ENCODE measurements at places on chromosomes 13 and 19. TPM values are rescaled to one million over a fixed set of nuclear protein-coding genes. Genes with fewer than 3 reads are reported as not detected.
A peak's percentile ranks its signal among the peaks of the same experiment; 100 is the strongest.

GRCh38 chr19:55256562-55257460 is 2.0 kb downstream of the PPP6R1 start:
- no peak for DNase-seq

GRCh38 chr19:49374665-49375434 is 11.2 kb downstream of the DKKL1 start:
- no peak for DNase-seq

GRCh38 chr13:59671881-59672280 is 491.8 kb downstream of the DIAPH3 start:
- DNase-seq, result no peak

DNA sequence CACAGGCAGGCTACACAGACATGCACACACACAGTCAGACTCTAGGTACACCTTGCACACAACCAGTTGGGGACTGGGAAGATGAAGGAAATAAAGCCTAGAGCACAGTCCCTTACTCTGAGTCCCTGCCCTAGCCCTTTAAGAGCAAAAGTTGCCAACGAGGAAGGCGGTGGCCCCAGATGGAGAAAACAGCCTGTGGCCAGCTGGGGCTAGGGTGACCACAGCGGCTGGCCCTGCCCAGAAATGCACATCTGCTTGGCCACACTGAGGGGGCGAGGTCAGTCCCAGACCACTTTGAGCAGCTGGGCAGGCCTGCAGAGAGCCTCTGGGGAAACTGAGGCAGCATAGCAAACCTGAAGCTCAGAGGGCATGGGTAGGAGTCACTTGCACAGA is 52.3 kb downstream of the PTPRS start:
- no peak for DNase-seq

- no peak for DNase-seq
These were observed 33.2 kb upstream of the STARD13 start for GRCh38 chr13:33318744-33319143.

DNA sequence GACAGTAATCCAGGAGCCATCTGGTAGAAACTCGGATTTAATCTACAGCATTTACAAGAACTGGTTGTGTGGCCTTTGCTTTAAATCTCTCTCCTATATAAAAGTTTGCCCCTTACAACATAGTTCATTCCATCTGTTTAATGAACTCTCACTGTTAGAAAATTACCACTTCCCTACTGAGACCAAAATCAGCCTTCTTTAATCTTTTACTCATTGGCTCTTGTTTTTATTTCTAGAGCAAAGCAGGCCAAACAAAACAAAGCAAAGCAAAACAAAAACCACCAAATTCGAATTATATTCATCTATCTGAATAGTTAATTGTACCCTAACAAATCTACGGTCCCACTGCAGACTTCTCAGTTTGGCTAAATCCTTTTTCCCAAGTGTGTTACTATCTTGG is 127.0 kb downstream of the UGGT2 start:
- no peak for DNase-seq

DNA sequence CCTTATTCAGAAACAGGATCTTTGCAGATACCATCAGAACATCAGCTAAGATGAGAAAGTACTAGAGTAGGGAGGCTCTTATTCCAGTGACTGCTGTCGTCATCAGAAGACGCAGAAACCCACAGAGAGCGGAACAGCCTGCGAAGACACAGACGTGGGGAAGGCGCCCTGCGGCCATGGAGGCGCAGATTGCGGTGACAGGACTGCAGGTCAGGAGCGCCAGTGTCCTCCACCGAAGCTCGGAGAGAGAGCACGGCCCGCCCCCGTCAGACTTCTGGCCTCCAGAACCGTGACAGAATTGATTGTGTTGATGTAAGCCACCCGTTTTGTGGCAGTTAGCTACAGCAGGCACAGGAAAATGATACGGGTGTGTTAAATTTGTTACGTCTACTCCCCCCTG is 275.5 kb downstream of the EFNB2 start:
- DNase-seq, result no peak

- DNase-seq, result no peak
These were observed 125.0 kb upstream of the SOX1 start for GRCh38 chr13:111941845-111942447.

DNA sequence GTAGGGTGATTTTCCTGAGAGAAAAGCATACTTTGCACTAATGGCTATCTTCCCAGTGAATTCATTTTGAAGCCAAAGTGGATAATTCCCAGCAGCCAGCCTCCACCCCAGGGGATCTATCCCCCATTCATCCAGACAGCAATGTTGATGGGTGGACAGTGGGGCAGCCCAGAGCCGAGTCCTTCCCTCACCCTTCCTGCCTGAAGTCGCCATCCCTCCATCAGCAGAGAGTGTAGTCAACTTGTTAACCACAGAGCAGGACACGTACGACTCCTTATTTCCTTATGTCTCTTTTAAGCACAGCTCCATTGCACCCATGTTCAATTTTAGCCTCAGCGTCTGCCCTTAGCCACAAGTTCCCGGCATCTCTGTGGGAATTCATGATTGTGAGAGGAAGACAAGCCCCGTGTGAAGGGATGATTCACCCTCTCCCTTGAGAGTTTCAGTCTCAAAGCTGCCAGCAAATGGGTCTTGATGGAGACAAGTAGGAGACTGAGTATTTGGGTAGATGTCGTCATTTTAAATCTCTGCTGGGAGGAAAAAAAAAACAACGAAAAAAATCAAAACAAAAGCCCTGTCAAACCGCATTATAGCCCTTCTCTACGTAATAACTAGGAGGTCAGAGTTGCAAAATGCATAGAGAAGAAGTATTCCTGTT is 58.3 kb upstream of the MEDAG start:
- DNase-seq, result no peak

- peak; percentile 87 for DNase-seq
These were observed 4.8 kb downstream of the PNKP start for GRCh38 chr19:49862391-49863253.

DNA sequence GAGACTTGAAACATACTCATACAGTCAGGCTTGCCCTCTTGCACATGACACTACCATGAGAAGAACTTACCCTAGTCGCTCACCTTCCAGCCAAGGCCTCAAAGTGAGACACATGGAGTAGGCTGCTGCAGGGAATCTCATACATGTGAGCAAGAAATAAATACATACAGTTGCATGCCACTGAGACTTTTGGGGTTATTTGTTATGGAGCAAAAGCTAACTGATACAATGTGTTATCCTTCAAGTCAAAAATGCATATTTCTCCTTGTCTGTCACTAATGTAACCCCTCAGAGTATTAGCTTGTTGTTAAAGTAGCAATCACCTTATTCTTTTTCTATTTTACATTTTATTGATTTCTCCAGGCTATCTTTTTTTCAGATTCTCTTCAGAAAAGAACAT is 58.1 kb downstream of the FOXO1 start:
- DNase-seq, result no peak

DNA sequence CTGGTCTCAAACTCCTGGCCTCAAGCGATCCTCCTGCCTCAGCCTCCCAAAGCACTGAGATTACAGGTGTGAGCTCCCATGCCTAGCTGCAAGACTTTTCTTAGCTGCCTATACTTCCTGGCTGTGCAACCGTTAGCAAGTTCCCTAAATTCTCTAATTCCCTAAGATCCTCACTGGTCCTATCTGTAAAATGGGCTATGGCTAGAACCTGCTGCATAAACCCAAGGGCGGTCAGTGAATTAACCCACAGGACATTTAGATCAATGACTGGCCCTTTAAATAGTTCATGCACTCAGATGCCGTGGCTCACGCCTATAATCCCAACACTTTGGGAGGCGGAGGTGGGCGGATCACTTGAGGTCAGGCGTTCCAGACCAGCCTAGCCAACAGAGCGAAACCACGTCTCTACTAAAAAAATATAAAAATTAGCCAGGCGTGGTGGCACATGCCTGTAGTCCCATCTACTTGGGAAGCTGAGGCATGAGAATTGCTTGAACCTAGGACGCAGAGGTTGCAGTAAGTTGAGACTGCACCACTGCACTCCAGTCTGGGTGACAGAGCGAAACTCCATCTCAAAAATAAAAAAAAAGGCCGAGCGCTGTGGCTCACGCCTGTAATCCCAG is 4.1 kb upstream of the C19orf53 start:
- DNase-seq, result no peak

DNA sequence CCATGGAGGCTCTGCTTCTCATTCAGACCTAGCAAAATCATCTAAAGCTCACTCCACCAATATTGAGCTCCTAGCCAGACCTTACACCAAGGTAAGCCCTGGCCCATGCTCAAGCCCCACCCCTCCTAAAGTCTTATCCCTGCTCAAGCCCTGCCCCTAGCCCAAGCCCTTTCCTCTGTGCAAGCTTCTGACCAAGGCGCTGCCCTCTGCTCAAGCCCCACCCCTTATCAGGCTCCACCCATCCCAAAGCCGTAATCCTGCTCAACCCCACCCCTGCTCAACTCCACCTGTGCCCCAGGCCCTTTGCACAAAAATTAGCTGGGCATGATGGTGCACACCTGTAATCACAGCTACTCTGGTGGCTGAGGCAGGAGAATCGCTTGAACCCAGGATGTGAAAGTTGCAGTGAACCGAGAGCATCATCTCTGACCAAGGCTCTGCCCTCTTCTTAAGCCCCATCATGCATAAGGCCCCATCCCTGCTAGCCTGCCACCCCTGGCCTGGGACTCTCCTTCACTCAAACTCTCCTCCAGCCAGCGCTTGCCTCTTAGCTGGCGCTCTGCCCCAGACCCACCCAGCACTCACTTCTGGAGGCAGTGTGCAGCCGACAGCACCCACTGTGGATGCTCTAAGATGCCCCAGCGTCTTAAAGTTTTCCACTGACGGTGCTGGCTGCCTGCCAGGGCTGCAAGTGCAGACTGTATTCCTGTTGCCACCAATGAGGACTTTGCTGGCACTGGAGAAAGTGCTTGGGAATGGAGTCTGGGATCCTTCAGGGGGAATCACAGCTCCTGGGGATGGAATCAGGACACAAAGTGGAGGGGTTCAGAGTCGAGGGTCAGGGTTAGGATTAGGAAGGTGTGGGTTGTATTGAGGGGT is 16.5 kb downstream of the KLK4 start:
- no peak for DNase-seq

DNA sequence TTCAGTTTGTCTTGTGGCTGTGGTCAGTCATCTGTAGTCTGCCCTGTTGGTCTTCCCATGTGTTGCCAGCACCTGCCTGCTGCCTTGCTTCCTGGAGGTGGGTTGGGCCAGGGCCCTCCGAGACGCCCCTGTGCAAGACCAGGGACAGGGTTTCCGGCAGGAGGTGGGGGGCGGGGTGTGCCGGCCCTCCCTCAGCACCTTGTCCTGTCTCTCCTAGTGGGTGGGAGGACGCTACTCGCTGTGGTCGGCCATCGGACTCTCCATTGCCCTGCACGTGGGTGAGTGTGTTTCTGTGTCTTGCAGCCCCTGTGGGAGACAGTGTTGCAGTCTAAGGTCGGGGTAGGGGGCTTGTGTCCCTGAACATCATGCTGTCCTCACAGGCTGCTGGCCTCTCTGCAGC is 11.2 kb upstream of the PDCD2L start:
- no peak for DNase-seq

GRCh38 chr19:9940778-9941177 is 4.5 kb upstream of the OLFM2 start:
- no peak for DNase-seq

GRCh38 chr19:30686826-30687566 is 314.8 kb downstream of the ZNF536 start:
- DNase-seq, result peak; percentile 25

GRCh38 chr13:25232937-25233515 is 54.3 kb downstream of the MTMR6 start:
- DNase-seq, result peak; percentile 69

GRCh38 chr19:48625891-48626327 is 6.6 kb downstream of the SPHK2 start:
- DNase-seq, result no peak

GRCh38 chr13:79866436-79866835 is 385.5 kb downstream of the NDFIP2 start:
- DNase-seq, result no peak

DNA sequence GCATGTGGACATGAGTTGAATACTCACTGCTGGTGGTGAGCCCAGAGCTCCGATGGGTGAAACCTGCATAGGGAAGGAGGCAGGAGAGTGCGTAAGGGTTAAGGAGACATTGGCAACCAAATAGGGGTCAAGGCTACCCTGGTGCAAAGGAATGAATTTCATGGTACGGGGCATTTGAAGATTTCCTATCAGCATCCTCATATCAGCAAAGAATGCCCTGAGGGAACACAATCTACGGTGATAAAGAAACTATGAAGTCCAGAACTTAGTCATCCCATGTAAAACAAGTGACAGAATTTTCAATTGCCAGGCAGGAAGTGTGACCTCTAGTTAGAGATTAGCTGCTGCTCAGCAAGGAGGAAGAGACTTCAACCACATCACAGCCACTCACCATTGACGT is 64.9 kb downstream of the MBD3L1 start:
- DNase-seq, result no peak

DNA sequence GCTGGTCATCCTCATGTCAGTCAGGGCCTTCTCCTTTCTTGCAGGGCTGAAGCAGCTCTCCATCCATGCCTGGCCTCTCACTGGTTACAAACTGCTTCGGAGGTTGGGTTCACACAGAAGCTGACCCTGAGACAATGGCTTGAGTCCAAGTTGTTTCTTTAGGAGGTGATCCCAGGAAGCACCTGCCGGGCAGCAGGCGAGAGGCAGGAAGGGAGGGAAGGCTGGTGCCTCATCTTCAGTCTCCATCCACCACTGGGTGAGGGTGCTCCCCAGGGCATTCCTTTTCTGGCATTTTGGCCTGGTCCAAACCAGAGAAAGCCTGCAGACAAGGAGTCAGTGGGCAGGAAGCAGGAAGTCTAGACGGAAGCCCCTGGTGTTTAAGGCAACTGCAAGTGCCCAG is 17.6 kb upstream of the SPATA13 start:
- DNase-seq, result no peak

- DNase-seq, result no peak
These were observed 19.2 kb downstream of the ITM2B start for GRCh38 chr13:48252176-48252575.

- no peak for DNase-seq
These were observed 614.4 kb upstream of the PCDH9 start for GRCh38 chr13:67844574-67844973.

The ZNF534 gene
- not detected for total RNA-seq

The PSG7 gene
- total RNA-seq, result not detected

The HCN2 gene
- total RNA-seq, result 2.9 TPM

The FUT2 gene
- 5.6 TPM for total RNA-seq

The PODNL1 gene
- not detected for total RNA-seq

The RASGRP4 gene
- 3.6 TPM for total RNA-seq

The GPR12 gene
- total RNA-seq, result not detected

The PEX11G gene
- 2.2 TPM for total RNA-seq

The UQCRFS1 gene
- total RNA-seq, result 49.4 TPM

The IL17D gene
- 2.3 TPM for total RNA-seq
